Activated effector memory CD4-positive, alpha-beta T cell treated with Interleukin-2 at 50 U/mL for 16 hours (primary cell): ENCODE measurements at places on chromosomes 7 and 10.

- DNase-seq = no peak
Measured at GRCh38 chr10:33235951-33236350, 98.5 kb downstream of the NRP1 start.

DNA sequence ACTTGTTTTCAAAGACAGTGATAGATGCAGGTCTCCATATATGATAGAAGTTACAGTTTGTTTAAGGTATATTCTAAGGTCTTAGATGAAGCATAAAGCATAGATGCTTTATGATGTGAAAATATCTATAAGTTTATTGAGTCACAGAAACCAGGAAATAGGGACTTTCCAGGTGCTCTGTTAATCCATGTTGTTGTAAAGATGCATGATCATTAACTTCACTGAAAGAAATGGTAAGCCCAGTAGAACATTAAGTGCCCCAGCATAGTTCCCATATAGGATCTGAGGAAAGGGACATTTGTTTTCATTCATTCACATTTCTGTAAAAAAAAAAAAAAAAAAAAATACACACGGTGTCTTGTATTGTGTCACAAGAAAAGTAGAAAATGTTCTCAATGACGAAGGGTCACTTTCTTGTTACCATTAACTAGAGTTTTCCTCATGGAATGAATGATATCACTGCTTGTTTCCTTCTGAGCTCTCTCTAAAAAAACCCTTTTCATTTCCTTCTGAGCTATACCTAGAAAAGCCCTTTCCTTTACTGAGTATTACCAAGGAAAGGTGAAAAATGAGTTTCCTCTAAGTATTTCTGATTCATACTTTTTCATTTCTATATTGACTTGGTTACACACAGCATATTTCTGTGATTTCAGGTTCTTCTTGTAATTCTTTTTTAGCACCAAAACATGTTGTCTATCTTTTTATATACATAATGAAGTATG, 105.2 kb downstream of the MACC1 start:
- no peak for DNase-seq

DNA sequence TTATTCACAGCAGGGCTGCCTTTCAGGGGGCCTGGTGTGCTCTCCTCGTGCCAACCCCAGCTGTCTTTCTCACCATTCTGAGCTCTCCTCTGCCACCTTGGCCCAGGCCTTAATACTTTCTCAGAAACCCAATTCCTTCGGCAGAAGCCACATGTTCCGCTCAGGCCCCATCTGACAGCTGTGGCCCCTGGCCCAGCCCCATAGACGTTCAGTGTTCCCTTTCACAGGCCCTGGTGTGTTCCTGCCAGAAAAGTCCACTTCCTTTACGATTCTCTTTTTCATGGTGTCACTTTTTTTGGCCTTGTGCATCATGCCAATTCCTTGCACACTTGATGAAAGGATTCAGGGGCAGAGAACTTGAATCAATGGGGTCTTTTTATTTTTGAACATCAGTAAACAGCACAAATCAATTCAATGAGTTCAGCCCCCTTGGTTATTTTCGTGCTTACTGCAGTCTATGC, 15.9 kb upstream of the GPNMB start:
- DNase-seq = no peak

DNA sequence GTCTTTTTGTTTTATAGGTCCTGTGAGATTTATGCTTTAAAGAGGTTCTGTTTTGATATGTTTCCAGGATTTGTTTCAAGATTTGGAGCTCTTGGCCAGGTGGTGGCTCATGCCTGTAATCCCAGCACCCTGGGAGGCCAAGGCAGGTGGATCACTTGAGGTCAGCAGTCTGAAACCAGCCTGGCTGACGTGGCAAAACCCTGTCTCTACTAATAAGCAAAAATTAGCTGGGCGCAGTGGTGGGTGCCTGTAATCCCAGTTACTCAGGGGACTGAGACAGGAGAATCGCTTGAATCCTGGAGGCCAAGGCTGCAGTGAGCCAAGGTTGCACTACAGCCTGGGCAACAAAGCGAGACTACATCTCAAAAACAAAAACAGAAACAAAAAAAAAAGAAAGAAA, 8.3 kb upstream of the HYAL4 start:
- no peak for DNase-seq

DNA sequence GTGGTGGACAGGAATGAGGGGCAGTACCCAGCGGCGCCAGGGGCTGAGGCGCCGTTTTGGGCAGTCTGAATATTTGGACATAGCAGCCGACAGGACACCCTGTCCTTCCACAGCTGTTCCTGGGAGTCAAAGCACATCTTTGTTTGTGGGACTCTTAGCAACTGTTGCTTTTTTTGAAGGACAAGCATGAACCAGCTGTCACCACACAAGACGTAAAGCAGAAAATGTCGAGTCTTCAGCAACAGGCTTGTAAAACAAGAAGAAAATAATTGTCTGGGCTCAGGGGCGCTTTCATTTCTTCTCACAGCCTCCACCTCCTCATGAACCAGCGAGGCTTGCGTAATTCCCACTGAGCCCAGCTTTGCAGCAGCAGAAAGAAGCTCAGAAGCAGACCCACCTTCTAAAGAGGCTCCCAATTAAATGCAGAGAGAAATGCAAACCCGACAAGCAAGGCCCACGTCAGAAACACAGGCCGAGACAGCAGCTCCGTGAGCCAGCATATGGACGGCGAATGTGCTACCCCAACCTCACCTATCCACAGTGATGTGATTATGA, 68.9 kb upstream of the DNAAF5 start:
- DNase-seq = no peak

DNA sequence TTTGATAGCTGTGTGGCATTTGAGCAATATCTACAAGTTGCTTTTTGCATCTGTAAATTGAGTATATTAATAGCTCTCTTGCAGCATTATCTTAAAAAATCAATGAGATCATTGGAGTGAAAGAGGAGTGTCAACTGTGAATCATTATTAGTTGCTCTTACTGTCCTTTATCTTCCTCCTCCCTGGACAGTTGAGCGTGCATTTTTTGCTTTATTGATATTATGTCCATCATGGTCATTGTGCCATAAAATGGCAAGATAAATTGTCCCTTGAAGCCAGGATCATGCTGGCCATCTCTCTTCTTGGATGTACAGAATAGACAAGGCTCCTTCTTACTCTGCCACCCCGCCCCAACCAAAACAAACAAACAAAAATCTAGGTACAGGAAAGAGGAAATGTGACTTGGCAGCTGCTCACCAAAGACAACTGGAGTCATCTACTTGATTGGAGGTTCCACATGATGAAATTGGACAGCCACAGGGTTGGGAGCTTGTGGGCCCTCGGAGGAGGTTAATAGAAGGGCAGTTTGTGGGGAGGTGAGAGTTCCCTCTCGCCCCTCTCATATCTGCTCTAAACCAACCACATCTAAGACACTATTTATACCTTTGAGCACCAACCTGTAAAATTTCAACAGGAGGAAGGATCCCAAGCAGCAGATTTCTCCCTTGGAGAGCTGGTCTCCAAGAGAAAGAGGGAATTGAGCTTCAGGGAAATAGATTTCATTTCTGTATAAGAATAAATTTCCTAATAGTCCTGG, 252.7 kb downstream of the SKIDA1 start:
- DNase-seq = no peak

DNA sequence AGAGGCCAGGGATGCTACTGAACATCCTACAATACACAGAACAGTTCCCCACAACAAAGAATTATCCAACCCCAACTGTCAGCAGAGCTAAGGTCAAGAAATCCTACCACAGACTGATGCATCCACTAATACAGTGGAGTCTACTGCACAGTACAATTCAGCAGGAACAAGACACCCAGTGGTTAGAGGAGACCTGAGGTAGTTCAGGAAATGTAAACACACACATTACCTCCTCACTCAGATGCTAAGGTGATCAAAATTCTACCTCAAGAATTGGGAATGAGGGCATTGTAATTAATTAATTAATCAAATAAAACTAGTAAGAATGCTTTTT, 91.4 kb downstream of the ZFAND4 start:
- DNase-seq = no peak
